ENCODE measurements at places on chromosomes 6 and 20.

GRCh38 chr6:105940990-105941389 is 145.1 kb upstream of the PRDM1 start:
- DNase-seq: no peak

DNA sequence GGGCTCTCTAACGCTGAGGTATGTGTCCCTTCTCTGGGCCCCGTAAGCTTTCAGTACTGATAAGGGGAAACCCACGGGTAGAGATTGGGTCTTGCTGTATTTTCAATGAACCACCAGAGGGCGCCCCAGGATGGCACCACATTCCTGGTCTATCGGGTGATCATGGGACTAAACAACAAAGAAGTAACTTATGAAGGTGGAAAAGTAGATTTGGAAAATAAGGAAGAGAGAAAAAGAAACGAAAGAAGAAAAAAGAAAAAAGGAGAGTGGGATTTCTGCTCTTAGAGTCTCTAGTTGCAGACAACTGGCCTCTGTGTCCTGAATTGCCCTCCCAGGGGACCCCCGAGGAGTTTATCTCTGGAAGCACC is 93.8 kb downstream of the GMPR start:
- DNase-seq: peak; percentile 94

- no peak for DNase-seq
Observed at GRCh38 chr6:10685092-10685915, 9.1 kb downstream of the C6orf52 start.

- DNase-seq: no peak
Observed at GRCh38 chr6:159695984-159696383, 2.9 kb upstream of the SOD2 start.

GRCh38 chr6:63458480-63459115 is 113.7 kb upstream of the LOC128125822 start:
- no peak for DNase-seq

GRCh38 chr6:127102299-127102698 is 16.2 kb upstream of the RSPO3 start:
- DNase-seq: no peak
